ENCODE measurements at places on chromosomes 5 and 9.

GRCh38 chr5:142597546-142598337 is 88.1 kb downstream of the FGF1 start:
- DNase-seq = peak; percentile 95

- no peak for DNase-seq
These were observed 105.9 kb downstream of the UNC13B start for GRCh38 chr9:35267710-35268109.

DNA sequence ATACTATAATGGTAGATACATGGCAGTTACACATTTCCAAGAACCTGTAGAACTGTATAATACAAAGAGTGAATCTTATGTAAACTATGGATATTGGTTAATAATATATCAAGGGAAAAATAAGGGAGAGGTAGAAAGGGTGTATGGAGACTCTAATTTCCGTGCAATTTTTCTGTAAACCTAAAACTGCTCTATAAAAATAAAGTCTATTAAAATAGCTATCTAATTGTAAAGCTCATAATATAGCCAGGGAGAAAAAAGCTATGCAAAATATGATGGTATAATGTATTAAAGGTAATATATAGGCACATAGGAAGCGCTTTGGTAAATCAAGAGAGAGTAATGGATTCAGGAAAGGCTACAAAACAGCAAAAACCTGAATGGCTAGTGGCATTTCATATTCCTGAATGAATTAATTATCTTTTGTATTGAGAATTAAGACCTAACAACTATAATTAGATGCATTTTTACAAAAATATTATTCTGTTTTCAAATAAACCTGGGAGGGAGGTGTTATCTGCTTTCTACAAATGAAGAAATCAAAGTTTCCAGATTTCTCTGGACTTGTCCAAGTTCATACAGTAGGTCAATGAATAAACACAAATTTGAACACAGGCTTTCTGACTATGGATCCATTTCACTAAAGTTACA is 22.8 kb downstream of the ANXA1 start:
- no peak for DNase-seq

DNA sequence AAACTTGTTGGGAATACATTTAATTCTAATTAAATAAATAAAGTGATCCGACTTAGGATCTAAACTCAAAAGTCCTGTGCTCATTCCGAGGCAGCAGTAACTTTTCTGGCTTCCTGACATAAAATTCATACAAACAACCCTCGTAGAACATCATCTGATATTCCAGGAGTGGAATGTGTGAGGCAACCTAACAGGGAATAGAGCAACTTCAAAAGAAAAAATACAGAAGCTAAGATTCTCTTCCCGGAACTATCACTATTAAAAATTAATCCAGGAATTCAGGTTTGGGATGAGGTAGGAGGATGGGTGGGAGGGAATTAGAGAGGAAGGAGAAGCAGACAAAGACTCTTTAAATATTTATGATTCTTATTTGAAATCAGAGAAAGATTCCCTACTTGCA is 32.9 kb upstream of the TRIO start:
- peak; percentile 15 for DNase-seq

DNA sequence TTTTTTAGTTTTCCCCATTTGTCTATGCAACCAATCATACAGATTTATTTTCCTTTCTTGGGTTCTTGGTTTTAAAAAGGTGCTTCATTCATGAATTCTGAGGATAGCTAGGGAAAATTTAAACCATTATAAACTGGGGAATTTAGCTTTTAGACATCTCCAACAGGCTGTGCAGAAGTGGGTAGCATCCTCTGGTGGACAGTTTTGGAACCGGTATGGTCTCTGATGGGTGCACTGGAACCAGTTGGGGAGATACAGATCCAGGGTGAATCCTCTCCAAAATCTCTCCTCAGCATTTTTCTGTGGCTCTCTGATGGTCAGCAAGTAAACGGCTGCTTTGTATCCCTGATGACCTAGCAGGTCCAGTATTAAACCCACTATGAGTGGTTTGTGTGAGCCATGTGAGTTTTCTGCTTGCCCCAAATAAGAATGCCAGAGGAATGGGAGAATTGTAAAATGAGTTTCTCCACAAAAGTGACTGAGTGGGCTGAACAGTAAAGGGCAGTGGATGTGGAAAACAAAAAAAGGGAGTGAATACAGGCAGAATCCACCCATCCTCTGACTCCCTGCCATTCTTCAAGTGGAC is 9.1 kb upstream of the DNAJC25 start:
- DNase-seq = peak; percentile 61

GRCh38 chr5:33944543-33945132 is 8.5 kb downstream of the RXFP3 start:
- DNase-seq = no peak

DNA sequence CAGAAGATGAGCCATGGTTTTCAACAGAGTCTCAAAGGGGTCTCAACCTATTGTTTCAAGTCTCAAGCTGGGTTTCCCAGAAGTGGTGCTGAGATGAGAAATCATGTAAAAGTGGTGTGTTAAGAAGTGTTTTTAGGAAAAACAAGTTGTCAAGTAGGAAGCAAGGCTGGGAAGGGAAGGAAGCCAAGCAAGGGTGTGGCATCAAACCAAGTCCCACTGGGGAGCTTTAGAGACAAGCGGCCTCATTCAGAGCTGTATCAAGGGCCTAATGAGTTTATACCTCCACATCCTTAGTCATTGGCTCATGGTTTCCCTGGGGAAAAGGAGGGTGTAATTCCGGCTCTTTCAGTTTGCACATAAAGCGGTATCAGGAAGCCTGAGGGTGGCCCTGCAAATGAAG is 26.4 kb upstream of the GABRB2 start:
- no peak for DNase-seq

DNA sequence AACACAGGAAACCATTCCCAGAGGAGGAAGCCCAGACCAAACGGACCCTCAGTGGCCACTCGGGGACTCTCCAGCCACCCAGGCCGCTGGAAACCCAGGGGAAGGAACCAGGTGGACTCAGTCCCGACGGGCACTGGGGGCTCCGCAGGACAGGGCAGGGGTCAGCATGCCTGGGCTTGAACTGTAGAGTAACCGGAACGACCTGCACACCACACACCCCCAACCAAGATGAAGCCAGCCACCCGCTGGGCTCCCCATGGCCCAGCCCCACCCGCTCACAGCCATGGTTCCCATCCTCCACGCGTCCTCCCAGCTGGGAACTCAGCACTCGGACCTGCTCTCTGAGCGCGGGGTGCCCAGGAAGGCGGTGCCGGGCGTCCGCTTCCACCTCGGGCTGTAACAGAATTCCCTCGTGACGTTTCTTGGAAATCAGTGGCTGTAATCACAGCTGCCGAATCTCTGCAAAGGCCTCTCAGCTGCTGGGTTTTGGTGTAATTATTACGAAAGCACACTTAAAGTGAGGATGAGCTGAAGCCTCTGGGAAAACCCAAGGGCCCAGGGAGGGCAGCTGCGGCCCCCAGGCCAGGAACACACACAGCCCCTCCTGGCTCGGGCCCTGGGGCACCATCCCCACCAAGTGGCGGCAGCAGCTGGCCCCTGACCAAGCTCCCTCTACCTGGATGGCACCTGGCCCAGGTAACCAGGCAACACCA is 13.8 kb downstream of the NACC2 start:
- no peak for DNase-seq

DNA sequence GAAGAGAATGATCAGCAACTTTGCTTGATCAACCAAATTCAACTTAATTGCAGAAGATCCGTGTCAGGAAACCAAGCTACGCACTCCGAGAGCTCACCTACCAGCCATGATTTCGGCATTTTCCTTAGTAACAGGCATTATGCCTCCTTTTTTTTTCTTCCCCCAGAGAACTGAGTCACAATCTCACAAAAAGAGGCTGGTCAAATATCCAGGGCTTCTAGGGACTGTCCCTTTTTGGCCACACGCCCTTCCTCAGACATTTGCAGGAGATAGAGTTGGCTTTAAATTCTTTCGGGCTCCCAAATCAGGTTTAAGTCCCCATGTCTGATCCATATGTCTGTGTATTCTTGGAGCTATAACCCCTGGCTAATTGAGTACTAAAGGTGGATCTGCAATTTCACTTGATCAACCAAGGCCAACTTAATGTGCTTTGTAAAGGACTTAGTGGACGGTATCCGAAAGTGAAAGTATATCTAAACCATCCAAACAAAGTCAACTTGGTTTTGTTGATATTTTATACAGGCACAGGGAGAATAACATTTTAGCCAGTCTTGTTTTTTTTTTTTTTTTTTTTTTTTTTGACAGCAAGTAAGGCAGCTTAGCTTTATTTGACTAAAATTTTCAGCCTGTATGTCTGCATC is 100.8 kb upstream of the TBCA start:
- no peak for DNase-seq

DNA sequence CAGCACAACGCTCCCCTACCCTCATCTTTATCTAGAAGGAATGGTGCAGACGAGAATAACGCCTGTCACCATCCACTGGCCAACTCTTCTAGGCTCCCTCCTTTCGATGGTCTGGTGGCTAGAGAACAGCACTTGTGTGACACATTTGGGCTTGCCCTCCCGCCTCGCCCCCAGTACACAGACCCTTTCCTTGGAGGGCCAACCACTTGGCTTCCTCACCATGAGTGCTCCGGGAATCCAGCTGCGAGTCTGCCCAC is 1.4 kb downstream of the GNAQ start:
- DNase-seq = peak; percentile 55

GRCh38 chr5:66828548-66829357 is 232.6 kb downstream of the MAST4 start:
- DNase-seq = peak; percentile 57

- no peak for DNase-seq
These were observed 75.1 kb upstream of the RUFY1 start for GRCh38 chr5:179475208-179475751.

GRCh38 chr5:141632650-141633049 is 4.0 kb downstream of the HDAC3 start:
- DNase-seq = no peak

DNA sequence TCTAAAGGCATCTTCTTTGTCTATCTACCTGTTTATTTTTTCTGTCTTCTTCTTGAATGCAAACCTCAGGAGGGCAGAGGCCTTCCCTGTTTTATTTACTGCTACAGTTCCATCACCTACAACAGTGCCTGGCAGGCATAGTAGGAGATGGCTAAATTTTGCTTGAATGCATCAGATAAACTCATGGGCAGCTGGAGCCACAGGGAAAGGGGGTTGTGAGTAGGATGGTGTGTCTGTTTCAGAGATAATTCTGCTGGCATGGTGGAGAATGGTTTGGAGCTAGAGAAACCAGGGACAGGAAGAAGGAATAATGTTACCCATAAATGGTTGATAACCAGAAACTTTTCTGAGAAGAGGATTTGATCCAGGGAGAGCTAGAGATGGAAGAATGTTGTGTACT is 189.8 kb upstream of the BRINP1 start:
- DNase-seq = no peak

- DNase-seq = no peak
These were observed 320.3 kb downstream of the SPATA31D1 start for GRCh38 chr9:82308836-82309235.
